K562 (cell line): ENCODE measurements at places on chromosomes 1 and 21. TPM values are rescaled to one million over a fixed set of nuclear protein-coding genes. Genes with fewer than 3 reads are reported as not detected.

- H3K27ac ChIP-seq = no peak overlapping the region
- H3K4me3 ChIP-seq = no peak overlapping the region
- DNase-seq = no peak
- H3K27me3 ChIP-seq = peaks cover 90% of the 10 kb centered on the region
These were observed 10.8 kb upstream of the PLEKHG5 start for GRCh38 chr1:6502000-6502891.

- no peaks in the 10 kb centered on the region for H3K36me3 ChIP-seq
- H3K27ac ChIP-seq = no peak overlapping the region
- H3K4me1 ChIP-seq = no peaks in the 10 kb centered on the region
These were observed 965 bp downstream of the ABCA4 start for GRCh38 chr1:94119796-94120569.

- H3K27ac ChIP-seq = no peak overlapping the region
- H3K4me3 ChIP-seq = no peak overlapping the region
- H3K36me3 ChIP-seq = no peaks in the 10 kb centered on the region
- no peaks in the 10 kb centered on the region for H3K4me1 ChIP-seq
- no peak for DNase-seq
- H3K27me3 ChIP-seq = no peaks in the 10 kb centered on the region
These were observed 480.4 kb upstream of the CAMK1G start for GRCh38 chr1:209103092-209103491.

DNA sequence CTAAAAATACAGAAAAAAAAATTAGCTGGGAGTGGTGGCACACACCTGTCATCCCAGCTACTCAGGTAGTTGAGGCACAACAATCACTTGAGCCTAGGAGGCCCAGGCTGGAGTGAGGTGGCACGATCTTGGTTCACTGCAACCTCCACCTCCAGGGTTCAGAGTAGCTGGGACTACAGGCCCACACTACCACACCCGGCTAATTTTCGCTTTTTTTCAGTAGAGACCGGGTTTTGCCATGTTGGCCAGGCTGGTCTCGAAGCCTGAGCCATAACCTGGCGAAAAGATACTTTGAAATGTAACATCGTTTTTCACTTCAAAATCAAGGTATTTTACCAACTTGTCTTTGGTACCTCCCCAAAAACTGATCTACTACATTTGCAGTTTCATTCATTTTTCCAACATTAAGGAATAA is 6.1 kb downstream of the GAS5 start:
- no peaks in the 10 kb centered on the region; the same call in 2 of the 3 replicates for H3K27me3 ChIP-seq
- H3K27ac ChIP-seq = peak overlapping the region; percentile 25; the same call in 1 of the 3 replicates
- no peak for DNase-seq

DNA sequence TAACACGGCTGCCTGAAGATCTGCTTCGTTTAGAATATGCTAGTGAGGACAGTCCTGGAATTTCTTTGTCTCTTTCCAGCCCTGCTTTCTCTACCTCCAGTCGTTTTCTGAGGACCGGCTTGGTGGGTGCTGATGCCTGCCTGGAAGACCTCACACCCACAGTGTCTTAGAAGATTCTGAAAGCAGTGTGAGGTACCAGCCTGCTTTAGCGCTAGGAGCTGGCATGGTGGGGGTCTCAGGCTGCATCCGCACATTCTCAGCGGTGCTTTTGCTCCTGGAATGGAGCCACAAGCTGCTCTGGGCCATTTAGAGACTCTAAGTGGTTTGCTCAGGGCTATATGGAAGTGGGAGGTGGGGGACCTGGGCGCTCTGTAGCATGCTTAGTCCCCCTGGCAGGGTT is 61.4 kb downstream of the CD247 start:
- no peak overlapping the region for H3K4me3 ChIP-seq
- peaks cover 41% of the 10 kb centered on the region for H3K27me3 ChIP-seq
- H3K4me1 ChIP-seq = peaks cover 21% of the 10 kb centered on the region

DNA sequence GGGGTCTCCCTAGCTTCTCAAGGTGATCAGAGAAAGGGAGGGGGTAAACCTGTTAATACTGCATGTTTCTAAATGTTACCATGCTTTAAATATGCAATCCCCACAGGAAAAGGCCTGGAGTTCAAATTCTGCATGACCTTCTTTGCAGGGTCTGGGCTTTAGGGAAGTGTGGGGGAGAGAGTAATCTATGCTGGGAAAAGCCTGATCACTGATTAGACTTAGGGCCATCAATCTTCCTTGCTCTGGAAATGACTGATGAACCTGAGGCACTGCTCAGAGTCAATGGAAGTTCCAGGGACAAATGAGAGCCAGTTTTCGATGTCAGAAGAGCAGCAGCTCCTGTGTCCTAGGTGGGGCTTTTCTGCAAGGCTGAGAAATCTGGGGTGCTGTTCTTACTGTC is 3.2 kb upstream of the SPRR1A start:
- DNase-seq = no peak
- H3K27me3 ChIP-seq = peaks cover 9% of the 10 kb centered on the region
- H3K4me1 ChIP-seq = no peaks in the 10 kb centered on the region

GRCh38 chr1:226634166-226634588 is 85.6 kb downstream of the STUM start:
- H3K4me1 ChIP-seq = peaks cover 17% of the 10 kb centered on the region
- no peak overlapping the region for H3K27ac ChIP-seq
- H3K27me3 ChIP-seq = peaks cover 79% of the 10 kb centered on the region
- H3K36me3 ChIP-seq = no peaks in the 10 kb centered on the region
- DNase-seq = peak; percentile 83
- no peak overlapping the region for H3K4me3 ChIP-seq

DNA sequence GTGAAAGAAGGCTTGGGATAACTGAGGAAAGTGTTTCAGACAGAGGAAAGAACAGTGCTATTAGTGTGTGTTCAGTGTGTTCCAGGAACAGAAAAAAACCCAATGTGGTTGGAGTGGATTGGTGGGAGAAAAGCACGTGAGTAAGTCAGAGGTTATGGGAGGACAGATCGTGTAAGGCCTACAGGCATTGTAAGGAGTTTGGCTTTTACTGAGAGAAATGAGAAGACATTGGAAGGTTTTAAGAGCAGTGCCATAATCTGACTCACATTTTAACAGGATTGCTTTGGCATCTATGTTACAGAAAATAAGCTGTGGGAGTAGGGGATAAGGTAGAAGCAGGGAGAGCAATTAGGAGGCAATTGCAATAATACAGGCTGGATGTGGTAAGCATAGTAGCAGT is 4.8 kb downstream of the ARPC5 start:
- H3K36me3 ChIP-seq = peaks cover 48% of the 10 kb centered on the region
- no peak overlapping the region for H3K4me3 ChIP-seq
- no peak overlapping the region for H3K27ac ChIP-seq
- DNase-seq = no peak
- no peaks in the 10 kb centered on the region for H3K27me3 ChIP-seq

- DNase-seq = peak; percentile 46
- H3K27ac ChIP-seq = peak overlapping the region; percentile 63
- peak overlapping the region; percentile 80 for H3K4me3 ChIP-seq
- no peaks in the 10 kb centered on the region for H3K36me3 ChIP-seq
These were observed 2.8 kb downstream of the NRIP1 start for GRCh38 chr21:15061747-15062605.

The CFHR1 gene
- 0.18 TPM in 1 of 2 replicates, not detected in the other for total RNA-seq

The EFCAB7 gene
- total RNA-seq = 3.5 and 4.3 TPM in 2 replicates

The DRAXIN gene
- total RNA-seq = not detected in 2 replicates

The PTGS2 gene
- total RNA-seq = not detected in 2 replicates

The RGS8 gene
- total RNA-seq = not detected in 2 replicates
